Hepatocyte (in vitro differentiated cells): ENCODE measurements at places on chromosomes 12 and 14. TPM values are rescaled to one million over a fixed set of nuclear protein-coding genes. Genes with fewer than 3 reads are reported as not detected.

- no peaks in the 10 kb centered on the region for H3K4me1 ChIP-seq
- H3K27ac ChIP-seq, result no peak overlapping the region
- H3K36me3 ChIP-seq, result no peaks in the 10 kb centered on the region
- no peak for DNase-seq
- H3K27me3 ChIP-seq, result no peaks in the 10 kb centered on the region
Observed at GRCh38 chr12:107477947-107478610, 207.5 kb upstream of the PWP1 start.

DNA sequence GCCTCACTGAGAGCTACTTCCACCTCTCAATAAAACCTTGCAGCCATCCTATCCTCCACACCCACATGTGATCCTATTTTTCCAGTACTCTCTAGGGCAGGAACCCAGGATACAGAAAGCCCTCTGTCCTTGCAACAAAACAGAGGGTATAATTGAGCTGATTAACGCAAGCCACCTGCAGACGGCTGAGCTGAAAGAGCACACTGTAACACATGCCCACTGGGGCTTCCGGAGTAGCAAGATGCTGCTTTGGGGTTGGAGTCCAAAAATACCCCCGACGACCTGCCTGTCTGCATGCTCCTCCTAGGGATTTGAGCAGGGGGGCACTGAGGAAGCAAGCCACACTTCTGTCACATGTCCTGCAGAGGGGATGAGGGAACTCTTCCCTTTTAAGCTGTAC lies 401.1 kb upstream of the FOXG1 start:
- H3K4me1 ChIP-seq, result no peaks in the 10 kb centered on the region
- H3K36me3 ChIP-seq, result no peaks in the 10 kb centered on the region
- no peak overlapping the region for H3K27ac ChIP-seq
- DNase-seq, result no peak
- H3K4me3 ChIP-seq, result no peak overlapping the region

- no peak for DNase-seq
- H3K36me3 ChIP-seq, result no peaks in the 10 kb centered on the region
- no peaks in the 10 kb centered on the region for H3K27me3 ChIP-seq
- H3K27ac ChIP-seq, result no peak overlapping the region
- H3K4me1 ChIP-seq, result no peaks in the 10 kb centered on the region
Observed at GRCh38 chr12:109764123-109764522, 50.5 kb downstream of the FAM222A start.

DNA sequence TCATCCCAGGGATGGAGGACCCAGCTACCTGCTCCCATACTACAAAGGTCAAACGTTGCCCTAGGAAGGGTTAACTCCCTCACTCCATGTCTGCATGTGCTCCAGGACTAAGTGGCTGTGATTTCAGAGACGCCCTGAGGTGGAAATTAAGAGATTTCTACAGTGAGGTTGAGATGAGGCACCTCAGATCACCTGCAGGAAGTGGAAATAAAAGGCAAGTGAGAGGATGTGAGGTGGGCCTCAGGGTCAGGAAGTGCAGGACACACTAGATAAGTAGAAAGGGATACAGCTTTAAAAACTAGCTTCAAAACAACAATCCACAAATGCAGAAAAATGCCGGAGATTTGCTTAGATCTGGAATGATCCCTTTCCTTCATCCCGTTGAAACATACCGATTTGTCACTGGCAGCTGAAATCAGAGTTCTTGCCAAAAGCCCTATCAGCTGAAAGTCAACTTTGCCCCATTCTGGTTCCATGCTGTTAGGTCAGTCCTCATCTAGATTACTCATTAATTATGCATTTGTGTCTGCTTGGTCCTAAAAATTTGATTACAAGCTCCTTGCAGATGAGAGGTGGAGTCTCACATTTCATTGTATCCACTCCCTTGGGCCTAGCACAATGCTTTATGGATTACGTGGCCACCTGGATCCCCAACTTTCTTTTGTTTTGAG lies 6.6 kb downstream of the PLBD1 start:
- H3K36me3 ChIP-seq, result no peaks in the 10 kb centered on the region
- no peak overlapping the region for H3K27ac ChIP-seq
- H3K4me1 ChIP-seq, result peaks cover 5% of the 10 kb centered on the region
- no peak overlapping the region for H3K4me3 ChIP-seq

DNA sequence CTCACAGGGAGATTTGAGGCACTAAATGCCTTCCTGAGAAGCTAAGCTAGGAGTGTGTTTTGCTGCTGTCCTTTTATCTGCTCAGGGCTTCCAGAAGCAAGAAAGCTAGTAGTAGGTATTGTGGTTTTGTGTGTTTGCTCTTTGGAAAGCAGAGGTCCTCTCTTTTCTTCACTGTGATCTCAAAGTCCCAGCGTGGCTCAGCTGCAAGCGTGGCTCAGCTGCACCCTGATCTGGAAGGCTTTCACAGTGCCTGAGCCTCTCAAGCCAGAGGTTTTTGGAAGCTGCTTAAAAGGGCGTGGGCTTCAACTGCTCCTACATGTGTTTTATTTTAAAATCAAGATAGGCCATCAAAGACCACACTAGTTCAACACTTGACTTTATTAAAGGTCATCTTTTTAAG lies 337.4 kb upstream of the RGS6 start:
- H3K4me3 ChIP-seq, result no peak overlapping the region
- H3K27ac ChIP-seq, result no peak overlapping the region
- H3K27me3 ChIP-seq, result no peaks in the 10 kb centered on the region
- H3K4me1 ChIP-seq, result peaks cover 16% of the 10 kb centered on the region

DNA sequence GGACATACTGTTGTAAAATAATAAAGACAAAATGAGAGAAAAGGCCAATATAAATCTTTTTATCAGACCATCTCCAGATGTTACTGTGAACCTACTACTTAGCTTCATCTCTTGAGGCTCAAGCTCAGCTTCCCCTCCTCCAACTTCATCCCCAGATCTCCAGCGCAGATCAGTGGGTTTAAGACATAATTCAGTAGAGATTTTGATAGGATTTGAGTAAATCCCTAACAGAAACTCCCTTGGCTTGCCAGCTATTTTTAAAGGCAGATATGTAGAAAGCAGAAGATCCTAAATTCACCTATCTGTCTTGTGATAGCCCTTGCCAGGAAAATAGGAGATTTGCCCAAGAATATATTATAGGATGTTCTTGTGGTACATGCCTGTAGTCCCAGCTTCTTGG lies 236.7 kb downstream of the FBXL14 start:
- no peaks in the 10 kb centered on the region for H3K36me3 ChIP-seq
- H3K4me1 ChIP-seq, result no peaks in the 10 kb centered on the region
- no peak for DNase-seq
- no peak overlapping the region for H3K4me3 ChIP-seq

DNA sequence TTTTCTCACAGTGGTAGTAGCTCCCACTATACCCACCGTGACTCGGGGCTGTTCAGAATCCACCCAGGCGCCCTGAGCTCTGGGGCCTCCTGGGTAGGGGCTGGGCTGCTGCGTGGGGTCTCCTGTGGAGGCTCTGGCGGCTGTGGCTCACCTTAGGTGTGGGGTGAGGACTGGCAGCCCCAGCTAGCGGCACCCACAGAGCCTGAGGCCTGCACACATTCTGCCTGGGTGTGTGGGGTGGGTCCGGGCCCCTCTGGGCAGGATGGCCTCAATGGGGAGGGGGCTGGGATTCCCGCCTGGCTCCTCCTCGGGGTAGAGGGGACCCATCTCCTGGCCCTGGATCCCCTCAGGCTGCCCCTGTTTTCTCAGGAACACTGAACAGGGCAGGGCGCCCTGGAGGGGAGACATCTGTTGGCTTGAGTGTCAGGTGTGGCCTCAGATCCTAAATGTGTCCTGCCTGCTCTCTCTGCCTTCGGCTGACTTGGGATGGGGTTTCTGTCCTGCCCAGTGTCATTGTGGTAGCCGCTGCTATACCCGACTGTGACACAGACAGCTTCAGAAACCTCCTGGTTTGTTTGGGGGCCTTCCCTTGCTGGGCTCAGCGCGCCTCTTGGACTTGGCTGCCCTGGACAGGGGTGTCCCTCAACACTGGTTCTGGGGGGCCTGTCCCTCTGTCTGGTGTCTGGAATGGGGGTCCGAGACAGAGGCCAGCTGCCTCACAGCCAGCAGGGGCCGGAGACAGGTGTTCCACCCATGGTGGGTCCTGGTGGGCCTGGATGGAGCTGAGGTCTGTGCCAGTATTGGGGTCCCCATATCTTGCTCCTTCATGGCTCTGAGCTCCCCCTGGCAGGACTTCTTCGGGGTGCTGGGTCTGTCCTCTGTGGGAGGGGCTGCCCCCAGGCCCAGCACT lies 354.9 kb downstream of the TMEM121 start:
- H3K36me3 ChIP-seq, result no peaks in the 10 kb centered on the region
- no peaks in the 10 kb centered on the region for H3K4me1 ChIP-seq
- no peak overlapping the region for H3K27ac ChIP-seq
- DNase-seq, result no peak

The RNF212B gene
- total RNA-seq, result 0.17 and 1.2 TPM in 2 replicates
